A549 treated with DMSO at 1 μM for 4 hours (cell line): ENCODE measurements at places on chromosomes 4 and X. TPM values are rescaled to one million over a fixed set of nuclear protein-coding genes. Genes with fewer than 3 reads are reported as not detected.

Gene NXF2B
- total RNA-seq, result not detected in 5 replicates

Gene MAGEC3
- not detected in 5 replicates for total RNA-seq

Gene PFKFB1
- total RNA-seq, result 0.06 to 0.11 TPM (median 0.09 TPM) in 3 of 5 replicates, not detected in the others

Gene GLRA2
- total RNA-seq, result not detected in 5 replicates

Gene WDR17
- 1.6 to 2.9 TPM (median 2.1 TPM) in 5 replicates for total RNA-seq

Gene LAGE3
- 44.8 to 69.5 TPM (median 62.9 TPM) in 5 replicates for total RNA-seq

Gene MAGEB17
- total RNA-seq, result not detected in 5 replicates
